KBM-7 (cell line): ENCODE measurements at places on chromosomes 11 and 22.

GRCh38 chr11:78313898-78314297, 103.7 kb downstream of the GAB2 start:
- peak; percentile 60 for DNase-seq

DNA sequence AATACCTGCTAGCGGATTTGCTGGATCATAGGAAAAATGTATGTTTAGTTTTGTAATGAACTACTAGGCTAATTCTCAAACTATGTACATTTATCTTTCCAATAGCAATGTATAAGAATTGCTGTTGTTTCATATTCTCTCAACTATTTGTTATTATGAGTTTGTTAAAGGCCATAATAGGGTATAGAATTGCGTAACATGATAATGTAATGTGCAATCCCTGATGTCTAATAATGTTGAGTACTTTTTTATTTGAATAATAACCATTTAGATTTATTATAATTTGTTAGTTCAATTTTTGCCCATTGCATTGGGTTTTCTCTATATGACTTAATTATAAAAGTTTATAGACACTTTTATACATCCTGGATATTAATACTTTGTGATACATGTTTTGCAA, 801.6 kb downstream of the LUZP2 start:
- no peak for DNase-seq

DNA sequence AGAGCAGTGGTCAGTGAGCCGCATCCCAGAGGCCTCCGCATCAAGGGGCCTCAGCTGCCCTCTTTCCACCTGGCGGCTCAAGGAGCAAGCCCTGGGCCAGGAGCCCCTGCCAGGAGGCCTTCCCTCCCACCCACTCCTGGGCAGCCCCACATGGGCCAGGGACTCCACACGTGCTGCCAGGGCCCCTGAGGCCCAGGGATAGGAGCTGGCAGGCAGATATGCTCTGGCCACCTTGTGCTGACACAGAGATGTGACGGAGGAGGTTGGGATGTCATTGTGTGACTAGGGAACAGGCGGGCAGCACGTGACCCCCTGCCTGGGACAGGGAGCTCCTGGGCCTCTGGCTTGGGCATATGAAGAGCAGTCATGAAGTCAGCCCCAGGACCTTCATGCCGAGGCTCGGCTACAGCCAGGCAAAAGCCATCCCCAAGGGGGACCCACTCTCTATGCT, 77.9 kb downstream of the PIWIL3 start:
- no peak for DNase-seq

DNA sequence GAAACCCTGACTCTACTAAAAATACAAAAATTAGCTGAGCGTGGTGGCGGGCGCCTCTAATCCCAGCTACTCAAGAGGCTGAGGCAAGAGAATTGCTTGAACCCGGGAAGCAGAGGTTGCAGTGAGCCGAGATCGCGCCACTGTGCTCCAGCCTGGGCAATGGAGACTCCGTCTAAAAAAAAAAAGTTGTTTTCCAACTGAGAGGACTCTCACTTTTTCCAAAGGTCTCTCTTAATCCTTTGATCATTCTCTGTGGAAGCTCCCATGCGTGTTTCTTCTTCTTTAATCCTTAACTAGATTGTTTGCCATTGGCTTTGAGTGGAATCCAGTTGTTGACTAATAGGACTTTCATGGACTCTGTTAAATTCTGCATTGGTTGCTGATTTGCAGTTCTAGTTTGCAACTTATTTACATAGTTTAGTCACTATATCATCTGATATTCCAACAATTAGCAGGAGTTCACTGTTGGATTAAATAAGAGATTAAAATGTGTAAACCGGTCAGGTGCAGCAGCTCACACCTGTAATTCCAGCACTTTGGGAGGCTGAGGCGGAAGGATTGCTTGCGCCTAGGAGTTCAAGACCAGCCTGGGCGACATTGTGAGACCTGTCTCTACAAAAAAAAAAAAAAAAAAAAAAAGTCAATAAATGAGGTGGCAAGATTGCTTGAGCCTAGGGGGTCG, 79.7 kb downstream of the C22orf31 start:
- DNase-seq: no peak

DNA sequence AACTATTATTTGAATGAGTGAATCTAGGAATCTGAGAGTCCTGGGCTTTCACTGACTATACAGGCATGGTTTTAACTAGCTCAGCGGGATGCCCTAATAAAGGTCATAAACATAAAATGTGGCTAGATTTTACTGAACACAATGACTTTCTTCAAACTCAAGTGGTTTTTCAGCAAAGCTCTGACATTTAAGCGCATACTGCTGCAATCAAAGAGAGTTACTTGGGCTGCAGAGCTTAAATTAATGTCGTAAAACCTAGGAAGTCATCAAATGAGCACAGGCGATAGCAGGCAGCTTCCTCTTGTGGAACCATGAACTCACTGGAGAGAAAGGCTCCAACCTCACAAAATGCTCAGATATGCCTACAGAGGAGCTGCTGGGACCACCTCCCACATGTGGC, 6.7 kb downstream of the CSNK2A3 start:
- no peak for DNase-seq

DNA sequence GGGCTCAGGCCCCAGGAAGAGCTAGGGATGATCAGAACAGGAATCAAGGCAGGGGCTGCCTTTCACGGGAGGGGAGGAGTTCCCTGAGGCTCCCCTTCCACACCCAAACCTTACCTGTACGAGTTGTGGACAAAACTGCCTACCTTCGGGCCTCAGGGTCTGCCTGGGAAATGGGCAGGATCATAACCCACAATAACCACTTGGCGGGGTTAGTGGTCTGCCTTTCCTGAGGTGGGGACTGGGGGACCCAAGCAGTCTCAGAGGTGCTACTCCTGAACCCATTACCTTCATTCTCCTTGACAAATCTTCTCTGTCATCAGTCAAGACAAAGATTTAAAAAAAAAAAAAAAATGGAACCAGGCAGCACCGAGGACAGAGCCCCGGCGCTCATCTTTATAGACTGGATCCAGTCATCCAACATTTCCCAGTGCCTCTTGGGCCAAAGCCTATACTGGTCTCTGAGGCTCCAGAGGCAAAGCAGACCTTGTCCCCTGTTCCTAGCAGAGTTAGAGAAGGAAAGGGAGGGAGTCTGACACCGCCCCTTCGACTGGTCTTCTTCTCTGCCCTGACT, 14.2 kb downstream of the P2RY6 start:
- DNase-seq: no peak

GRCh38 chr11:125091247-125091876, 20.1 kb downstream of the TMEM218 start:
- DNase-seq: peak; percentile 76

GRCh38 chr22:43591380-43591779, 179.6 kb downstream of the MPPED1 start:
- DNase-seq: no peak

DNA sequence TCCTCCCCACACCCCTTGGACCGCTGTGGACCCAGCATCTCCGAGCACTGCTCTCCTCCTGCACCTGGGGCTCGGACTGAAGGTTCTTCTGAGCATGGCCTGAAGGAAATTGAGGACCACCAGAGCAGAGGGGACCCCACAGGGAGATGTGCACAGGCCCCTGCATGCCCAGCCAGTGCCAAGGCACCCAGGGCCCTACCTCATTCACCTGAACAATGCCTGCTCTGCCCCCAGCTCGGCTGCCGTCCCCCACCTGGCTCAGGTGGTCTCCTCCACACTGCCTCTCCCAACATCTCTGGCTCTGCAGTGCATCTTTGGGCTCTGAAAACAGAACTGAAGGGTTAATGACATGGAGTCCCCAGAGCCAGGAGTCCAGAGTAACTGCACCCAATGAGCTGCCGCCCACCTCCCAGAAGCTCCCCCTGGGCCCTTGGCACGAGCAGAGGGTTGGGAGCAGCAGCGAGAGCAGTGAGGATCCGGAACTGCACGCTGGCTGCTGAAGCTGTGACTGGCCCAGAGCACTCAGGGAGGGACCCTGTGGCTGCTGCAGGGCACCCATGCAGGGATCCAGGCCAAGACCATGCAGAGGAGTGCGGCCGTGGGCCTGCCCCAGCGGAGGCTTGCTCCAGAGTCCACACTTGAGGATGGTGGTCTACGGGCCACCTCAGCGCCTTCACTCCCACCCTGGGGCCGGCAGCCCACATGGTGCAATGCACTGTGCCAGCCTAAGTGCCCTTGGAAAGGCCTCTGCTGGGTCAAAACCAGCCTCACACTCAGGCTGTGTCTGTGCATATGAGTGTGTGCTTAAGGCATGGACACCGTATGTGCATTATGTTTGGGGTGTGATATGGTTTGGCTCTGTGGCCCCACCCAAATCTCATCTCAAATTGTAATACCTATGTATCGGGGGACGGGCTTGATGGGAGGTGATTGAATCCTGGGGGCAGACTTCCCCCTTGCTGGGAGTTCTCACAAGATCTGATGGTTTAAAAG, 686.1 kb downstream of the TBC1D22A start:
- DNase-seq: no peak

DNA sequence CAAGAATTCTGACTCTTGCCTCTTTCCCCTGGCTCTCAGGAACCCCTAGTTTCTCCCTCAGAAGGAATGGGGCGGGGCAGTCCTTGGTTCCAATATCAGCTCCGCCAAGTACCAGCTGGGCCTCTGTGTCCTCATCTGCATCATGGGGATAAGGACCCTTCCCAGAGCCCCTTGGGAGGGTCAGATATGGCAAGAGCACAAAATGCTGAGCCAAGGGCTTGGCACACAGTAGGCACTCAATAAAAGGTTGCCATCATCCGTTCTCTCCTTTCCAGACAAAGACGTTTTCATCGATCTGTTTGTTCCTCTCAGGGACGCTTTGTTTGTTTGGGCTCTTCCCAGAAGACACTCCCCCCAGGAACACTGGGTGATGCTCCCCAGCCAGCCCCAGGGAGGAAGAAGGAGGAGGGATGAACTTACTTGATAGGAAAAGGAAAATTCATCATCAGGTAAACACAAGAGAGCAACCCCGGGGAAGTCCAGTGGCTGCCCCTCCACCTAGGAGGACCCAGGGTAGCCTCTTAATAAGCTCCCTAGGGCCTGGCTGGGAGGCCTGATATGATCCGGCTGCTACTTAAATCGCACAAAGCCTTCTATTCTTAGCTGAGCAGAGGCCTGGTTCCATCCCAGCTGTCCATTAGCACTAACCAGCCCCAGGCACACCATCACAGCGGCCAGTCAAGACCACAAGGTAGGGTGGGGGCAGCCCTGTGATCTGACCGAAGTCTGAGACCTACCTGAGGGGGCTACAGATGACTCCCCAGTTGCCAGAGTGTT, 19.6 kb downstream of the GDPD5 start:
- no peak for DNase-seq

- DNase-seq: no peak
Observed at GRCh38 chr11:66172146-66172545, 96.3 kb upstream of the RAB1B start.

GRCh38 chr11:94897330-94897768, 76.0 kb downstream of the CWC15 start:
- DNase-seq: peak; percentile 58

DNA sequence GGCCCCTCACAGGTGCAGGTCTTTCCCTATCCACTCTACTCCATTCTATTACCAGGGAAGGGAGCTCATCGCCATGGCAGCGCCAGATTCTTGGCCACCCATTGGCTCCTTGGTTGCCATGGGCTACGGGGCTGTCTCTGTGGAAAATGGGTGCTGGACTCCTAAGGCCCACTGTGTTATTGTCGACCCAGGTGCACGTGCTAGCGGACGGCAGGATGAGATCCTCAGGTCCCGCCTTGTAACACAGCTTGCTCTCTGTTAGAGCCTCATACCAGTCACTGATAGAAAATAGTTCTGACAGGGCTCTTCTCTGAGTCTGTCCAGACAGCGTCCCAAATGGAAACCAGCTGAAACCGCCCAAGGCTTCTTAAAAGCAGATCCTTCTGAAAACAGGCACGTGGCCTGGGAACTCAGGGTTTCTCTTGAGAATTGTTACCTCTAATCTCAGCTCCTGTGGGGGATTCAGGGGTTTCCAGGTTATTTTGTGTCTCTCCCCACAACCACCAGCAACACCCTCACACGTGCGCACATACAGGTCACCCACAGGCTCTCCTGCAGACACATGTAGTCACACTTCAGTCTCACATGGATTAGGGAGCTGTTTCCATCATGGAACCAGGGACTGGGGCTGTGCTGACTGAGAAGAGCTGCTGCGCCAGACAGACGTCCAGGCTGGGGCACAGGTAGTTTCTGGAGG, 1.5 kb downstream of the TUB start:
- peak; percentile 35 for DNase-seq

DNA sequence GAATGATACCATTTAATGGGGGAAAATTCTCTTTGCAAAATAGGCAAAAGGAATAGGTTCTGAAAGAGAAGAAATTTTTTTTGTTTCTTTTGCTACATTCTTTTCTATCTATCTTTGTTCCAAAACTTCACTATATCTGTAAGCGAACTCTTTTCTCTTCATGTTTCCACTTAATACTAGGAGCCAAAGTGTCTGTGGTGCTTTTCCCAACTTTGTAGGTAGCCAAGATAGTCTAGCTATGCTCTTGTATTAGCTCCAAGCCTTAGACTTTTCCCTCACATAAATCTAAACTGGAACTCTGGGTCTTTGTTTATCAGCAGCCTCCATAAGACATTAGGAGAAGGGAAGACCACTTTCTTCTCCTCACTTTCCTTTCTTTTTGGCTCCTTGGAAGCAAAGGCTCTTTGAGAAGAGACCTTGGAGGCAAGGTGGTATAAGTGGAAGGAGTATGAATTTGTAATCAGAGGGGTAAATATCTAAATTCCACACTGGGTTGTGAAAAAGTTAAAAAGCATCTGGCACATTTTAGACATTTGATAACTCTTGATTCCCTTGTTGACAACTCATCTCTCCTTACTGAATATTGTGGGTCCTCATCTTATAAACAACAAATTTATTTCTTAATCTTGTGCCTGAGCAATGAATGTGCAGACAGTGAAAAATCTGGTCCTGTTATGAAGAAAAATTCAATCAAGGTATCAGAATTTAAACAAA, 130.0 kb downstream of the EHF start:
- no peak for DNase-seq
